Activated effector memory CD4-positive, alpha-beta T cell treated with Interleukin-2 at 50 U/mL for 16 hours (primary cell): ENCODE measurements at places on chromosomes 11 and 22.
A peak's percentile ranks its signal among the peaks of the same experiment; 100 is the strongest.

- DNase-seq: no peak
Measured at GRCh38 chr11:44992774-44993173, 42.1 kb upstream of the TP53I11 start.

GRCh38 chr22:31055635-31056159 lies 25.4 kb upstream of the SMTN start:
- DNase-seq: no peak

GRCh38 chr11:2752923-2753322 lies 53.1 kb upstream of the KCNQ1OT1 start:
- no peak for DNase-seq

DNA sequence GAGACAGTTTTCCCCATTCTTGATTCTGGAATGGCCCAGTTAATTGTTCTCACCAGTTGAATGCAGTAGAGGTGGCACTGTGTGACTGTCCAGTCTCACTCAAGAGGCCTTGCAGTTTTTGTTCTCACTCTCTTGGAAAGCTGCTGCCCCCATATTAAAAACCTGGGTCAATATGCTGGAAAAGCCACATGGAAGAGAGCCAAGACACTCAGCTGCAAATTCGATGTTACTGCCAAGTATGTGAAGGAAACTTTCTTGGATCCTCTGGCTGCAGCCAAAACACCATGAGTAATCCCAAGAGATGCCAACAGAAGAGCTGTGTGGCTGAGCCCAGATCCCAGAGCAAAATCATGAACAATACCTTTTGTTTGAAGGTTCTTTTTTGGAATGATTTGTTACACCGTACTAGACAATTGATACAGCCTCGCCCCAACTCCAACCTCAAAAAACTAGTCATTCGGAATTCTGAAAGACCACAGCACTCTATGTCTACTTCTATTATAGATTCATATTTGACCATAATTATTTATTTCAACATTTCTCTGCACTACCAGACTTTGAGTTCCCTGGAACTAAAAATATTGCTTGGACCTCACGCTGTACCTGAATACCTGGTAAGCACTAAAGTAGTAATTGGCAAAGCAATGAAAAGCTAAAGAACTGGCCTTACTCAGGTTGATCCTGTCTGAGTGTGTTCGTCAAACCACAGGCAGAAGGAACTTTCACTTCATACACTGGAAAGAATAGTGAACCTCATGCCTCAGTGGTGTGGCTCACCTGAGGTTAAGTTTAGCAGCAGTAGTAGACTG lies 378.8 kb downstream of the ETS1 start:
- DNase-seq: no peak

GRCh38 chr22:39183991-39184585 lies 31.6 kb upstream of the CBX7 start:
- no peak for DNase-seq

- DNase-seq: no peak
Measured at GRCh38 chr22:36208162-36208765, 6.7 kb upstream of the APOL4 start.

DNA sequence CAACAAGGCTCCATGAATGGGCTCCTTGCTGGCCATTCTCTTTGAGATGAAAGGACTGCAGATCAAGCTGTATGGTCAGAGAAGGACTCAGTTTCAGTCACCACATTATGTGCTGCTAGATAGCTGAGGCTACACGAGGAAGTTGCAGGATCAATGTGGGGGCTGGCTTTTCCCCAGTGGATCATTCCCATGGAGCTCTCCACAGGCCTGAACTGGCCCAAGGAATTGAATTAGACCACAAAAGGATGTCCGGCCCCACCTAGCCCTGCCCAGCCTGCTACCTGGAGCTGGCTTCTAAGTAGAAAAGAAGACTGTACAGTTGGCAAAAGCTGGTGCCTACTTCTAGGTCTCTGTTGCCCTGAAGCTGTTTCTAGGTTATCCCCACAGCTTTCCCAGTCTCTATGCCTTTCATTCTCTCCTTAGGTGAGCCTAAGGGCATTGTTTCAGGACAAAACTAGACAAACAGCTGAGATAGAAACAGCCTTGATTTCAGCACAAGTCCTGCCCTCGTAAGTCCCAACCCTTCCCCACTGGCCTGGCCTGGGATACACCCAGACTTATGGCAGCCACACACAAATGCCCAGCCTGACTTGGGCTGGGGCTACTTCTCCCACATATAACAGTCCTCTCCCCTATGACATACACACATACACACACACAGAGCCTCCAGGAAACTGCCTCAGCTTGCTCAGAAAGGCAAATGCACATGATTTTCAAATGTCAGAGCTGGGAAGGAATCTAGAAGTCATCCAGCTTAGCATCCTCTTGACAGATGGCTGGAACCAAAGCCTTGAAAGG lies 129.1 kb upstream of the NCAM1 start:
- no peak for DNase-seq

DNA sequence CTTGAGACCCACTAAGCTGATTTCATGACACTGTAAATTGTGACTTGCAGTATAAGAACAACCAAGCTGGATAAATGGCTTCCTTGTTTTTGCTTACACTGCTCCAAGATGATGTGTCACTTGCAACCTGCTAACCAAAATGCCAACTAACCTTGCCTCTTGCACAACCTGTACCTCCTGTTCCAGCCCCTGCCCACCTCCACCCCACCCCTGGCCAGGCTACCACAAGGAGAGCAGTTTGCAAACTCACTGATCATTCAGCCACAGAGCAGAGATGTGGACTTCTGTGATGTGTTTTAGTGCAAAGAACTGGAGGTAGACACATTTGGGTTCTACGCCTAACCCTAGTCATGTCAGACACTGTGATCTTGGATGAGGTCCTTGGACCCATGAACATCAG lies 4.3 kb upstream of the APOL6 start:
- DNase-seq: no peak

DNA sequence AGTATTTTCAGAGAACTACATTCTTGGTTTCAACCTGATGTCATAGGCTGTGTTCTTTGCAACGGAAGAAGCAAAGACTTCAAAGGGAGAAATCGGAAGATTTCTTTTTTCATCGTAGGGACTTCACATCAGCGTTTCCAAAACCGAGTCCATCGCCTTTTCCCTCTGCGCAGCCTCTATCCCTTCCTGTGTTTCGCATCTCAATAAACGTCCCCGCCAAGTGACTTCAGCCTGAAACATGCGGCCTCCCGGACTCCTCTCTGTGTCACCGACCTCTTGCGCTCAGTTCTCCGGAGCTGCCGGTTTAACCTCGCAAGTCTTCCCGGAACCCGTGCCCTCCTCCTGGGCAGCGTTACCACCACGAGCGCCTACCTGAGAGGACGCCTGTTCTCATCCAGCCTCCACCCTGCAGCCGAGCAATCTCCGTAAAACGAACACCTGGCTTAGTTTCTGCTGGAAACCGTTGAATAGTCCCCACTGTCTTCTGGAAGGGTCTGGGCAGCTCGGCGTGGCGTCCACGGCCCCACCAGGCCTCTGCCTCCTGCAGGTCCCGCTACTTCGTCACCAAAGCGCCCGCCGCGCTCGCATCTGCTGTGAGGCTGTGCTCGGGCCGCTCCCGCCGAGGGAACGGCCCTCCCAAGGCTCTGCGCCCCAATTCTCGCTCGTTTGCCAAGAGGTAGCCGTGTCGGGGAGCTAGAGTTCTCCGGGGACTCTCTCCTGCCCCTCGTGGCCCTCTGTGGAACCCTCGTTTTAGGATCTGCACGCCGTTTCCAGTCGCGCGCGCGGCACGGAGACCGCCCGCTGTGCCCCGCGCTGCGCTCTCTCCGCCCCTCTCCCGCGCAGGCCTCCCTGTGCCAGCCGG lies at the start of gene GLB1L3:
Gene GLB1L3 (plus strand): TSS at position 846 of the 862 bp plus-strand sequence. CDS start 362 bp downstream, outside the sequence.
- DNase-seq: peak; percentile 72

DNA sequence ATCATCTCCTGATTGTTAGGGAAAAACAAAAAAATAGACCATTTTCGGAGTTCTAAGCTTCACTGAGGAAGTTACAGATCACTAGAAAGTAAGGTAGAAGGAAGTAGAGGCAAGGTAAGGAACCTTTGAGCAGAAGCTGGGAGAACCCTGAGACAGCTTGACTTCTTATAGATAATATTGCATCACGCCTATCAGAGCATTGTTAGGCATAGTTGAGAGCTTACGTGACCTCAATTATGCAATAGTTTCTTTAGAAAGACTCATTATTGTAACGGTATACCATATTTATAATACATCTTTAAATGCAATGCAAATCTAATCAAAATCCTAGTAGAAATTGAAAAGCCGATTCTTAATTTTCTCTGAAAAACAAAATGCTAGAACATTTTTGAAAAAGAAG lies 4.9 kb downstream of the TBRG1 start:
- no peak for DNase-seq

DNA sequence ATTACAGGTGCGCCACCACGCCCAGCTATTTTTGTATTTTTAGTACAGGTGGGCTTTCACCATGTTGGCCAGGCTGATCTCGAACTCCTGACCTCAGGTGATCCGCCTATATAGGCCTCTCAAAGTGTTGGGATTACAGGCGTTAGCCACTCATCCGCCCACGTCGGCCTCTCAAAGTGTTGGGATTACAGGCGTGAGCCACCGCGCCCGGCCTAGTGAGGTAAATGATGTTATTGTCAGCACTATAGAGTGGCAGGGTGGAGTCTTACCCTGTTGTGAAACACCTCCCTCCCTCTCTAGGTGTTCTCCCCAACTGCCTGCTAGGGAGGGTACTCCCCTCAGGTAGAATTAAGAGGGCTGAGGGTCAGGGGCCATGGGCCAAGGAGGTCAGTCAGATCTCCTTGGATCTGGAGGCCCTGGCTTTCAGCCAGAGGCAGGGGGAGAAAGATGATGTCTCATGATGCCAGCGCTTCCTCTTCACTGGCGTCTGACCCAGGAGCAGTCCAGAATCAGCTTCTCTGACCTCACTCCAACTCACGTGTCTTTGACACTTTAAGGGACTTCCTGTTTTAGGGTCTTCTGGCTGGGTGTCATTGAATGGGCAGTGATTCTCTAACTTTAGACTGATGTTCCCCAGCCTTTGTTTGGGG lies 2.0 kb downstream of the GGA1 start:
- no peak for DNase-seq

GRCh38 chr11:128709402-128709801 lies 15.5 kb downstream of the FLI1 start:
- DNase-seq: no peak

- DNase-seq: no peak
Measured at GRCh38 chr11:63839508-63840355, 822 bp downstream of the MARK2 start.

DNA sequence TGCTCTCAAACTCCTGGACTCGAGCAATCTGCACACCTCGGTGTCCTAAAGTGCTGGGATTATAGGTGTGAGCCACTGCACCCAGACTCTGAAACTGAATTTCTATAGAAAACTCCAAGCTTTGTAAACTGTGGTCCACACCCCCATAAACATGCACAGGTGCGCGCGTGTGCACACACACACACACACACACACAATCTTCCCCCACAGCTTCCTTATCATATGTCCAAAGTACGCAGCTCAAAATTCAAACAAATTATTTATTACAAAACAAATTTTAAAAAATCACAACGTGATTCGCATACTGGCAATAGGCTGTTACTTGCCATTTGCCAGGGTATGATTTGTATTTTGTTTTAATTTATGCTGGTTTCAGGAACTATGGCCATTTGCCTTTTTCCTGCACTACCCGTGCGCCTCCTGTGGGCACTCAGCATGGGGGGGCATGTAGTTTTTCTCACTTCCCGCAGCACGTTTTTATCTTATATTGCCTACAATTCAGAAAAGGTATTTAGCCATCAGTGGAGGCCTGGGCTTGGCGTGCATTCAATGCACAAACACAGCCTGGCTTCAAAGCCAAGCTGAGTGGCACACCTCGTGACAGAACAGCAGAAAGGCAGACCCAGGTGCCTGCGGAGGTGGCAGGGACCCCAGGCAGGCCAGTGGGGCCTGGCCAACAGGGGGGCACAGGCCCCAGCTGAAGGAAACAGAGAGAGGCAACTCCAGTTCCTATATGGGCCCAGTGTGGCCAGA lies 10.8 kb upstream of the SNX32 start:
- no peak for DNase-seq

GRCh38 chr11:19978668-19979518 lies 181.4 kb downstream of the DBX1 start:
- DNase-seq: no peak

DNA sequence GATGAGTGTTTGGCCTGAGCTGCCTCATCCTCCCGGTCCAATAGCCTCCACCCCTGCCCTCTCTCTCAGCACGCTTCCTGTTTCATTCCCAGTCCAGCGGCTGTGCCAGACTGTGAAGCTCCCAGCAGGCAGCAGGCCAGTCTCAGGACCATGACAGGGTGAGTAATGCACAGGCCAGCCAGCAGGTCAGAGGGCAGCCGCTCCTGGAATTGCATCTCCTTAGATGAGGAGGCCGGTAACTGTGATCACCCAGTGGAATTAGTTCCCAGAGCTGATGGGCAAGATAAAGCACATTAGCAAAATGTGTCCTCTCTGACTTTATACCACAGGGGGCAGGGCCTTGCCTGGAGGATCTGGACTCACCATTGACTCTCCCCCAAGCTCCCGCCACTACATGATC lies 251.2 kb downstream of the ETS1 start:
- no peak for DNase-seq

- no peak for DNase-seq
Measured at GRCh38 chr11:114001416-114001815, 26.5 kb downstream of the HTR3A start.

DNA sequence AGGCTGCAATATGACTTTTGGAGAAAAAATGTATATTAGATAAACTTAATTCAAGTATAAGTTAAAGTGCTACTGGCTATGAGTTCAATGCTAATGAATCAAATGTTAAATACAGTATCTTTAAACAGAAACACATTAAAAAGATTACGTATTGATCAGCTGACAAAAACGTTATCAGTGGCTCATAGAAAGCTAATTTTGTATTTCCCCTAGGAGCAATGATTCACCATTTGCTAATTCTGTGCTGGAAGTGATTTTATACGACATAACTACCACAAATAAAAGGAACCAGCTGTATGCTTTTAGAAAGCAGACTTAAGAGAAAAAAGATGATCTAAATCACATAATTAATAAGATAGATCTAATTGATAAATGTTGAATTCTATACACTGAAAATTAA lies 43.6 kb downstream of the MRE11 start:
- DNase-seq: no peak

- DNase-seq: no peak
Measured at GRCh38 chr11:7428196-7428595, 57.1 kb upstream of the OLFML1 start.

DNA sequence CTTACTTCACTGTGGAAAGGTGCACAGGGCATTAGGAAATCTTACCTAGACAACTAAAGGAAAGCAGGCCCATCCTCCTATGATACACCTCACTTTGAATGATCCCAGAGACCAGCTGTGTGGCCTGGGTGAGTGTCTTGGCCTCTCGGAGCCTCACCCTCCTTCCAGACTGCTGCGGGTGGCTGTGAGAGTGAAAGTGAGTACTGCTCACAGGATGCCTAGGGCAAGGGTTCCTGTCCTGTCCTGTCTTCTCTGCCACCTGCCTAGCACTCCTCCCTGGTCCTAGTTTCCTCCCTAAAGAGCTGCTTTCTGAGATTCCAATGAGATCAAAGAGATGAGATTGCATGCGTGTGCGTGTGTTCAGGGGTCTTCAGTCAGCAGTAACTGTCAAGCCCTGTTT lies 19.5 kb upstream of the ADORA2A start:
- DNase-seq: no peak

DNA sequence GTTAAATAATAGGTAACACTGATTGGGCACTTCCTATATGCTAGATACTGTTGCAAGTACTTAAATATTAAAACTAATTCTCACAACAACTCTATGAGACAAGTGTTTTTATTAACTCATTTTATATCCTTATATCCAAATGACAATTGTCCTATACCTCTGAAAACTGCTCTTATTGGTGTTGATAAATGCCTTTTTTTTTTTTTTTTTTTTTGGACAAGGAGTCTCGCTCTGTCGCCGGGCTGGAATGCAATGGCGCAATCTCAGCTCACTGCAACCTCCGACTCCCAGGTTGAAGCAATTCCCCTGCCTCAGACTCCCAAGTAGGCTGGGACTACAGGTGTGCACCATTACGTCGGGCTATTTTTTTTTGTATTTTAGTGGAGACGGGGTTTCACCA lies 41.6 kb downstream of the MRTFA start:
- no peak for DNase-seq
